ENCODE measurements at places on chromosomes 3 and 15.

- no peak for DNase-seq
Measured at GRCh38 chr3:170808041-170808440, 62.0 kb downstream of the RPL22L1 start.

DNA sequence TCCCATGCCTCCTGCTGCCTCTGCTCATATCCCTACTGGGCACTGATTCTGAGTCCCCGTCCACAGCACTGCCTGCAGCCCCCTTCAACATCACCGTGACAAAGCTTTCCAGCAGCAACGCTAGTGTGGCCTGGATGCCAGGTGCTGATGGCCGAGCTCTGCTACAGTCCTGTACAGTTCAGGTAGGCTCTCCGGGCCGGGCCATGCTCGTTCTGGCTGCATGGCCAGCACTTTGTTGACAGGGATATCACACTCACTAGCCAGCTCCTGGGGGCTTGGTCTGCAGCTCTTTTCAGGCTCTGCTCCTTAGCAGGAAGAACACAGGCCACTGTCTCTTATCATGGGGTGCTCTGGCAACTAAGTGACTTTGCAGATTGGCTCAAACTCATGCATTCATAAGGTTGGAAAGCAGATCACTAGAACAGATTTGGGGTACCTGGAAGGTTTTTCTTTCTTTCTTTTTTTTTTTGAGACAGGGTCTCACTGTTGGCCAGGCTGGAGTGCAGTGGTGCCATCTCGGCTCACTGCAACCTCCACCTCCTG lies 6.0 kb downstream of the TYRO3 start:
- no peak for DNase-seq

- no peak for DNase-seq
Measured at GRCh38 chr3:112027826-112028225, 6.7 kb upstream of the TMPRSS7 start.

DNA sequence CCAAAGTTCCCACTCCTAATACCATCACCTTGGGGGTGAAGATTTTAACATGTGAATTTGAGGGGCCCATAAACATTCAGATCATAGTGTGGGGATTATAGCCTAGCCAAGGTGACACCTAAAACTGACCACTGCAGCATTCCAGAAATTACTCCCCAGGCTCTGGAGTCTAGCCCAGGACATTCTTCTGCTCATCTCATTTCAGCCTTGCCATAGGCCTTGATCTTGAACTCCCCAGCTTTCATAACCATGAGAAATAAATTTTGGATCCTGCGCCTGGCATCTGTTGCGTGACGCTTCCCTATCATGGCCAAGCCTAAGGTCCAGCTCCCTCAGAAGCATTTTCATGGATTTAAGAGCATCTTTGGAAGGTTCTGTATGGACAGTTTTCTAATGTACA lies 502.9 kb upstream of the THBS1 start:
- DNase-seq: no peak

DNA sequence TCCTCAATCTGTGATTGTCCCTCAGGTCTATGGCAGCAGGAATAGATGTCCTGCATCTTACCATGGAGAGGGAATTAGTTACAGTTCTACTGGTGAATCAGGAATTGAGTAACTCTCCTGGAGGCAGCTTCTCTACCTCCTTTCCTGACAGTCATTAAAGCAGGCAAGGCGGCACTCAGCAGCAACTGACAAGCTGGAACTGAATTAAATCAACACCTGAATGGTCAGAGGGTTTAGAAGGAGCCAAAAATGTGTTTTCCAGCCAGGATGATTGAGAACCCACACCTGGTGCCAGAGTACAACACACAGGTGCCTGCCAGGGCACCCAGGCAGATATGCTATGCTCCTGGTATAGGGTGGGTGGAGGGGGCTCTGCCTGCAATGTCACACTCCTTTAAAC lies 43.1 kb upstream of the TIPARP start:
- DNase-seq: no peak

- DNase-seq: no peak
Measured at GRCh38 chr3:112640930-112641801, at the start of gene CCDC80. TSS of gene CCDC80 (minus strand) at chr3:112641143. CDS start at chr3:112639905, 1,238 bp downstream.

DNA sequence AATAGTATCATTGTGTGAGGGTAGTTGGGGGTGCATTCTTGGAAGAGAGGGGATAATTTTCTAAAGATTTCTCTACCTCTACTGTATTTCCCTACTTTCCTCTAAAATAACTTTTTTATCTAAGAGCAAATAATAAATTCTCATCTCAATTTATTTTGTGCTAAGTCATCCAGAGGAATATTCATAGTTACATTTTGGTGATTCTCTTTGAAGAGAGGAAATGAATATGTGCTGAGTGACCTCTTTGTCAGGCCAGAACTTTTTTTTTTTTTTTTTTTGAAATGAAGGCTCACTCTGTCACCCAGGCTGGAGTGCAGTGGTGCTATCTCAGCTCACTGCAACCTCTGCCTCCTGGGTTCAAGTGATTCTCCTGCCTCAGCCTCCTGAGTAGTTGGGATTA lies 15.1 kb upstream of the CCDC80 start:
- DNase-seq: no peak

DNA sequence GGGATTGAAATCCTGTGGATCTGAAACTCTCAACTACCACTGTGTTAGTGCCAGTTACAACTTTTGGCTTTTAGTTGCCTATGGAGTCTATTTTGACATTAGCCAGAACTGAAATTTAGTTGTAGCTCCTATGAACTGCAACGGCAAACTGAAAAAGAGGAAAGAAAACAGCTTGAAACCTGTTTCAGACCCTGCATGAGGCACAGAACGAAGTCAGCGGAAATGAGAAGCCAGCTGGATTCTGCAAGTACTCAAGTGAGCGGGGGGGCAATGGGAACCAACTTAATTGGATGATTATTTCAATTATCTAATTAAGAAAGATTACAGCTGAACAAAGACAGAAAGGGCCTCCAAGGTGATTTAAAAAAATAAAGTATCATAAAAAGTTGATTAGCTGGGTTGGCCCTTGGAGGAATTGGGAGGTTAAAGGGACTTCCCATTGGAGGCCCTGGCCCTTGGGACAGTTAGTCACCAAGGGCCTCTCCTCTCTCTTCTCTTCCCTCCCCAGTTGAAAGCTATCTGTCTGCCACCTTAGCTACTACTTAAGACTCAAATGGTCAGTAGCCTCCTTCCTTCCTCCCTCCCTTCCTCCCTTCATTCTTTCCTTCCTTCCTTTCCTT lies 352.1 kb downstream of the SHQ1 start:
- no peak for DNase-seq

- peak; percentile 14 for DNase-seq
Measured at GRCh38 chr3:108472001-108472591, 38.3 kb downstream of the MYH15 start.

- DNase-seq: peak; percentile 45
Measured at GRCh38 chr15:74400915-74401757, 32.6 kb downstream of the SEMA7A start.

GRCh38 chr15:70580286-70580685 lies 183.1 kb downstream of the UACA start:
- DNase-seq: no peak

- DNase-seq: no peak
Measured at GRCh38 chr3:119490153-119490552, 8.2 kb upstream of the TIMMDC1 start.

DNA sequence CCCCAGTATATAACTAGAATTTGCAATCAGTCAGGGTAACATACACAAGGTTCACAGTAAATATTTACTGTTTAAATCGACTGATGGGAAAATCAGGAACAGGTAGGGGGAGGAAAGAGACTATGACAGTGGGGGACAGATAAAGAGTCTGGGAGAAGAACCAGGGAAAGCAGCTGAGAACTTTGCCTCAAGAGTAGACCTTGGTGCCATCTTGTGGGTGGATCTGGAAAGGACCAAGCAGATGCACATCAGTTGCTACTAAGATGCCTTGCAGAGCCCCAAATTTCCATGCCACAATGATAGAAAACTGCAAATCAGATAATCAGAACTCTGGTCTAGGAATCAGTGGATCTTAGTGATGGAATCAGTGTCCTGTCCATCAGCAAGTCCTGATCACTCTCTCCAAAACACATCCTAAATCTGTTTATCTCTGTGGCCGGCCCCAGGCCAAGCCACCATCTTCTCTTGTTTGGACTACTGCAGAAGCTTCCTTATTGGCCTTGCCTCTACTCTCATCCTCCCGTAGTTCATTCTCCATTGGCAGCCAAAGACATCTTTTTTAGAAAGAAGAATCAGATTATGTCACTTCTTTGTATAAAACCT lies 62.7 kb downstream of the PDE8A start:
- peak; percentile 63 for DNase-seq

- DNase-seq: no peak
Measured at GRCh38 chr15:53836618-53837017, 77.2 kb upstream of the WDR72 start.

DNA sequence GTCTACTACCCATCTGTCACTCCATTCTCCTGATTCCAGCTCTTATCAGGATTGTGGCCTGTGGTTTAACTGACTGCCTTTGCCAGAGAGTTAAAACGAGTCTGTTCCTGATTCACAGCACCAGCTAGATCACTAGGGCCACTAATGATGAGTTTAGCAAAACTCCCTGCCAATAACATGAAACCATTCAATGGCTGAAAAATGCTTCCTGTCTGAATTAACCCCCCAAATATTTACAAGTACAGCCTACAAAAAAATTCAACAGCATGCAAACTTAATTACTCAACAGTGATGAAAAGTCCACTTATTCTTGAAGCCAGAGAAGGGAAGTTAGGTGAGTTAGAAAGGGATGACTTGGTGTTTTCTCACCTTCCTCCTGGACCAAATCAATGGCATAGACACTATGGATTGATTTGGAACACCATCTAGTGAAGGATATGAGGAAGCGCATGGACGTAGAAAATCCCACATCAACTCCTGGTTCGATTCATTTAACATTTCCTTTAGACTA lies 141.4 kb downstream of the TGFBR2 start:
- DNase-seq: peak; percentile 36

- DNase-seq: peak; percentile 10
Measured at GRCh38 chr3:167653760-167654159, at the start of gene WDR49. TSS of gene WDR49 (minus strand) at chr3:167653942. CDS start at chr3:167653425, 517 bp downstream.

- no peak for DNase-seq
Measured at GRCh38 chr3:40086890-40087883, 222.3 kb upstream of the EIF1B start.

GRCh38 chr3:59698091-59698490 lies 648.3 kb upstream of the CFAP20DC start:
- DNase-seq: no peak

DNA sequence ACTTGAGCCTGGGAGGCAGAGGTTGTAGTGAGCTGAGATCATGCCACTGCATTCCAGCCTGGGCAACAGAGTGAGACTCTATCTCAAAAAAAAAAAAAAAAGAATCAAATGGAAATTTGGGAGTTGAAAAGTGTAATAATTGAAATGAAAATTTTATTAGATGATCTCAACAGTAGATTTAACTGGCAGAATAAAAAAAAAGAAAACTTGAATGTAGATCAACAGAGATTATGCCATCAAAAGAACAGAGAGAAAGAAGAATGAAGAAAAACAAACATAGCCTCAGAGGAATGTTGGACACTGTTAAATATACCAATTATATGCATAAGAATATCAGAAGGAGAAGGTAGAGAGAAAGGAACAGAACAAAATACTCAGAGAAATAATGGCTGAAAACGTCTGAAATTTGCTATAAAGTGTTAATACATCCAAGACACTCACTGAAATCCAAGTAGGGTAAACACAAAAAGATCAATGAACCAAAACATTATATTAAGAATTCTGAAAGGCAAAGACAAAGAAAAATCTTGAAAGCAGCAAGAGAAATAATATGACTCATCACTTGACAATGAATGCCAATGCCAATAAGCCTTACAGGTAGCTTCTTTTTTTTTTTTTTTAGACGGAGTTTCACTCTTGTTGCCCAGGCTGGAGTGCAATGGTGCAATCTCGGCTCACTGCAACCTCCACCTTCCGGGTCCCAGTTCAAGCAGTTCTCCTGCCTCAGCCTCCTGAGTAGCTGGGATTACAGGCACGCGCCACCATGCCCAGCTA lies 14.6 kb upstream of the ELP6 start:
- DNase-seq: no peak

DNA sequence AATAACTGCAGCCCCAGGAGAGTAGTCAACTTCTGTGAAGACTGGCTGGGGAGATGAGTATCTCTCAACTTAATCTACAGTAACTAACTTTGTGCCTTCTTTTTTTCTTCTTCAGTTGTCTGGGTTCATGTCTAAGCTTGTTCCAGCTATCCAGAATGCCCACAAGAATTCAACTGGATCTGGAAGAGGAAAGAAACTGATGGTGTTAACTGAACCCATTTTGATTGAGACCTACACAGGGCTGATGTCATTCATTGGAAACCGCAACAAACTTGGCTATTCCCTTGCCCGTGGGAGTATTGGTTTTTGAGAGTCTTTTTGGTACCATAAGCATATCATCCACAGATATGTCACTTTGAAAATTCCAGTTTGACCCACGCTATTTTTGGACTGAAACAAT lies 148.7 kb downstream of the TPRG1 start:
- no peak for DNase-seq

DNA sequence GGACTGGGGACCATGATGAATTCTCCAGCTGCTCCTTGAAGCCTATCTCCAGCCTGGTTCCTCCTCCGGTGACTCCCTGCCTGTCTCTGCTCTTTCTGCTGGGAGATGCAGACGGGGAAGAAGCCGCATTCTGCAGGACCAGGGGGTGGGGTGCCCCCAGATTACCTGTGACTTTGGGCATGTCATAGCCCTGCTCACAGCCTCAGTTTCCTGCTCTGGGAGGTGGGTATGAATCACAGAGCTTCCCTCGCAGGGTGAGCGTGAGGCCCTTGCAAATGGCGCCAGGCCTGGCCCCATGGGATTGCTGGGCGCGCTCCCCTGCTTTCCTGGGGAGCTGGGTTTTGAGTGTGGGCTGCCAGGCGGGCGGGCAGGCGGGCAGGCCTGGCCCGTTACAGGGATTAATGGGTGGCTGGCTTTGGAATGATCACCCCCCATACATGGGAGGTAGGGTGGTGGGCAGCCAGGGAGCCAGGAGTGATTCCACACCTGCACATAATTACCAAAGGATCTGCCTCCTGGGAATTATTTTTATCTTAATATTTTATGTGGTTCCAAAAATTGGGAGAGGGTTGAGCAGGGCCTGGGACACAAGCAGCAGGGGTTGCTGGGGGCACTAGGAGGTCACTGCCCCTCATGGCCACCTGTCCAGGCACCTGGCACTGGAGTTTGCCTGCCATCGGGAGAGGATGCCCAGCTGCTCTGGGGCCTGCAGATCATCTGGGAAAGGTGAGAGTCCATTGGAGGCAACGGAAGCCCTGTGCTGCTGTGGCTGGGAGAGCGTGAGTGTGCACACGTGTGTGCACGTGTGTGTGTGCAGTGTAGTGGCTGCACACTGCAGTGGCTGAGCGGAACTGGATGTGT lies 106.8 kb downstream of the WNT7A start:
- DNase-seq: no peak

- DNase-seq: no peak
Measured at GRCh38 chr15:26449291-26449690, 323.6 kb downstream of the GABRB3 start.

- no peak for DNase-seq
Measured at GRCh38 chr15:65423150-65423975, 616 bp upstream of the IGDCC4 start.

GRCh38 chr3:141367038-141367730 lies 1.1 kb upstream of the ZBTB38 start:
- DNase-seq: no peak

DNA sequence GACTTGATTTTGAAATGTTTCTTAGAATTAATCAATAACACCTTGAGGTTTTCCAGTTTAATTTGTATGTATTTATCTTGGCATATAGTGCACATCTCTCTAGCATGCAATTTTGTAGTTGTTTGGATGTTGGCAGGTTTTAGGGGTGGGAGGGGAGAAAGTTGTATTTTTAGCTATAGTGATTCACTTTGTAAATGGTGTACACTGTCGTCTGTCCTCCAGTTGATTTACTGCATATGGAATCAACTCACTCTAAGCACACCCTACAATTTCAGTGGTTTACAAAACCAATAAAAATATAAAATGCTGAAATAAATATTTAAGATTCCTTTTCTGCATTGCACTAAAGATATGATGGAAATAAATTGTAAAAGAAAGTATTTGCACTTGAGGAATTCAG lies 199.1 kb downstream of the CDIN1 start:
- no peak for DNase-seq
